Ovary (tissue), 10 donors: ENCODE measurements at places on chromosomes 12 and 14. TPM values are rescaled to one million over a fixed set of nuclear protein-coding genes. Genes with fewer than 3 reads are reported as not detected.

The E2F7 gene
- 0.43 TPM for total RNA-seq

The EMP1 gene
- 64.1 TPM for total RNA-seq

The PRB2 gene
- total RNA-seq: not detected

The HOXC10 gene
- 5.0 TPM for total RNA-seq

The RIPK3 gene
- 3.0 TPM for total RNA-seq

DNA sequence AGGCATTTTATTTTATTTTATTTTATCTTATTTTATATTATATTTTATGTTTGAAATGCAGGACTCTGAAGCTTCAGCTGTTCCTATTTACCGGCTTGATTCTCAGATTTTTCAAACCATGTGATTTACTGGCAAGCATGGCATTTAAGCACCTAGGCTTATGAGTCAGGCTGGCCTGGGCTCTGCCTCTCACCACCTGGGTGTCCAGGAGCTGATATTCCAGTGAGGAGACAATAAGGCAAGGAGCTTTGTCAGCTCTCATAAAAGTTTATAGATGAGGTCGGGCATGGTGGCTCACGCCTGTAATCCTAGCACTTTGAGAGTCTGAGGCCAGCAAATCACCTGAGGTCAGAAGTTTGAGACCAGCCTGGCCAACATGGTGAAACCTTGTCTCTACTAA is 2.1 kb downstream of the DAO start:
- H3K36me3 ChIP-seq: no peaks in the 10 kb centered on the region
- no peak for DNase-seq
- H3K27ac ChIP-seq: no peak overlapping the region
- H3K27me3 ChIP-seq: no peaks in the 10 kb centered on the region

DNA sequence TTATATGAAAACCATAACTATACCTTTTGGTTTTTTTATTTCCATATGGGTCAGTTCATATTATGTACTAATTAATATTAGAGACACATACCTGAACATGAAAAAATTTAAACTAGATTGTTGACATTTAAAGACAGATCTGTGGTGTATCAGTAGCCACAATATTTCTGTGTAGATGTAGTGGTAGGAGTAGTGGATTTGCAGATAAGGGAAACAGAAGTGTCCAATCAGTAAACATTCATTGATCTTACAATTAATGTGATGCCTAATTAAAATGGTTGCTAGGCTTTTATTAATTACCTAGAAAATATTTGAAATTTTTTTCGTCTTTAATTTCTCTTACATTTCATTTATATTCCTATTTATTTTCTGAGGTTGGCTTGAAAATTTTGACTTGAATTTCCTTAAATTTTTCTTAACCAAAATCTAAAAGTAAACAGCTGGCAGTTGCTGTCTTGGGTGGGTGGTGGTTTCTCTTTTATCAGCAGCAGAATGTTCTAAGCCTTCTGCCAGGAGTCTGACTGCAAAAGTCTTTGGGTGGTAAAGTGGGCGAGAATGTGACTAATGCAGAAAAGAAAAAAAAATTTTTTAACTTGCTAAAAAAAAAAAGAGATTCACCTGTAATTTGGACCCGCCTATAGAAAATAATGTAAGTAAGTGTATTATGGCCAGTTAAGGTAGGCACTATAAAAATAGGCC is 2.4 kb downstream of the FGFR1OP2 start:
- no peaks in the 10 kb centered on the region for H3K36me3 ChIP-seq
- H3K4me3 ChIP-seq: no peak overlapping the region
- no peak for DNase-seq
- peaks cover 5% of the 10 kb centered on the region for H3K4me1 ChIP-seq
- H3K27me3 ChIP-seq: no peaks in the 10 kb centered on the region
- H3K27ac ChIP-seq: no peak overlapping the region

DNA sequence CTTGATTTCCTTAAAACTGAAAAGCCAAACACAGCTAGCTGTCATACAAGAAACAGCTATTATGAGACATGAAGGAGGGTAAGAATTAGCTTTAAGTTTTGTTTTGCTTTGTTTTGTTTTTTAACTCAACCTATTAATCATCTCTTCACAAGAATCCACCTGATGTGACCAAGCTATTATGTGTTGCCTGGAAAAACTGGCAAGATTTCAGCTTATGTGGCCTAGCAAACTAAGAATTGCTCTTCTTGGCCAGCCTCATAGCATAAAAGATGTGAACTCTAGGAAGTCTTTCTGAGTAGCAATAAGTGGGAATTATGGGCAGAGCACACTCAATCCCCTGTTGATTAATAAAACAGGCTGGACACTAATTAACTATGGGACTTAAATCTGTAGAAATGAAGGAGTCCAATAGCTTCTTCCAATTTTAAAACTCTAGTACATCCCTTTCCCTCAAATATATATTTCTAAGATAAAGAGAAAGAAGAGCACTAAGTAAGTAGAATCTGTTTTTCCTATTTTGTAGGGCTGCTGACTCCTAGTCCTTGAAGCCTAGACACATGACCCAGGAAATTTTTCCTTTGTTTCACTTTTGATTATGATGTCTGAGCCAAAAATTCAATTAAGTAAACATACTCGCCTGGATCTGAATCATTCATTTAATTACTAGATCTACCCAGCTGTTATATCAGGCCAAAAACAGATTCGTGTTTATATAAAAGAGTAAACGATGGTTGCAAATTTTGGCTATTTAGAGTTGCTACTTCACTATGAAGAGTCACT is 75.7 kb downstream of the GTF2A1 start:
- no peaks in the 10 kb centered on the region for H3K36me3 ChIP-seq
- no peak overlapping the region for H3K4me3 ChIP-seq
- peaks cover 4% of the 10 kb centered on the region for H3K4me1 ChIP-seq
- no peak overlapping the region for H3K27ac ChIP-seq
- no peak for DNase-seq
- H3K27me3 ChIP-seq: no peaks in the 10 kb centered on the region

DNA sequence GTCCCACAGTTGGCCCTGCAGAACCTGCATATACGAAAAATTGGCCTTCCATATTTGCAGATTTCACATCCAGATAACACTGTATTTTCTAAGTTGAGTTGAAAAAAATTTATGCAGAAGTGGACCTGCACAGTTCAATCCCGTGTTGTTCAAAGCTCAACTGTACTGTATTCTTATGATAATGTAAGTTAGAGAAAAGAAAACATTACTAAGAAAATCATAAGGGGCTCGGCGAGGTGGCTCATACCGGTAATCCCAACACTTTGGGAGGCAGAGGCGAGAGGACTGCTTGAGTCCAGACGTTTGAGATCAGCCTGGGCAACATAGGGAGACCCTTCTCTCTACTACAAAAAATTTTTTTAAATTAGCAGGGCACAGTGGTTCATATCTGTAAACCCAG is 18.2 kb upstream of the SLC35E3 start:
- no peak overlapping the region for H3K4me3 ChIP-seq
- no peaks in the 10 kb centered on the region for H3K36me3 ChIP-seq
- DNase-seq: no peak
- H3K27ac ChIP-seq: no peak overlapping the region
- no peaks in the 10 kb centered on the region for H3K27me3 ChIP-seq

DNA sequence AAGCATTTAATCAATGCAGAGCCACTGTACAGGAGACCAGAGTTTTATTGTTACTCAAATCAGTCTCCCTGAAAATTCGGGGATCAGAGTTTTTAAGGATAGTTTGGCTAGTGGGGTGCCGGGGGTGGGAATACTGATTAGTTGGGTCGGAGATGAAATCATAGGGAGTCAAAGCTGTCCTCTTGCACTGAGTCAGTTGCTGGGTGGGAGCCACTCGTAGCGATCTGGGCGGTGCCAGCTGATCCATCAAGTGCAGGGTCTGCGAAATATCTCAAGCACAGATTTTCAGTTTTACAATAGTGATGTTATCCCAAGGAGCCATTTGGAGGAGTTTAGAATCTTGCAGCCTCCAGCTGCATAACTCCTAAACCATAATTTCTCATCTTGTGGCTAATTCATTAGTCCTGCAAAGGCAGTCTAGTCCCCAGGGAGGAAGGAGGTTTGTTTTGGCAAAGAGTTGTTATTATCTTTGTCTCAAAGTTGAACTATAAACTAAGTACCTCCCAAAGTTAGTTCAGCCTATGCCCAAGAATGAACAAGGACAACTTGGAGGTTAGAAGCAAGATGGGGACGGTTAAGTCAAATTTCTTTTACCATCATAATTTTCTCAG is 169.4 kb upstream of the PLEKHG7 start:
- no peaks in the 10 kb centered on the region for H3K27me3 ChIP-seq
- peaks cover 5% of the 10 kb centered on the region for H3K4me1 ChIP-seq
- no peaks in the 10 kb centered on the region for H3K36me3 ChIP-seq
- H3K27ac ChIP-seq: no peak overlapping the region
- no peak overlapping the region for H3K4me3 ChIP-seq

GRCh38 chr12:113620437-113620976 is 148.8 kb upstream of the LHX5 start:
- no peaks in the 10 kb centered on the region for H3K4me1 ChIP-seq
- H3K36me3 ChIP-seq: no peaks in the 10 kb centered on the region
- no peaks in the 10 kb centered on the region for H3K27me3 ChIP-seq
- H3K27ac ChIP-seq: no peak overlapping the region

GRCh38 chr12:104181313-104181712 is 34.3 kb upstream of the TXNRD1 start:
- no peaks in the 10 kb centered on the region for H3K36me3 ChIP-seq
- H3K4me3 ChIP-seq: no peak overlapping the region
- H3K27ac ChIP-seq: no peak overlapping the region
- DNase-seq: no peak

DNA sequence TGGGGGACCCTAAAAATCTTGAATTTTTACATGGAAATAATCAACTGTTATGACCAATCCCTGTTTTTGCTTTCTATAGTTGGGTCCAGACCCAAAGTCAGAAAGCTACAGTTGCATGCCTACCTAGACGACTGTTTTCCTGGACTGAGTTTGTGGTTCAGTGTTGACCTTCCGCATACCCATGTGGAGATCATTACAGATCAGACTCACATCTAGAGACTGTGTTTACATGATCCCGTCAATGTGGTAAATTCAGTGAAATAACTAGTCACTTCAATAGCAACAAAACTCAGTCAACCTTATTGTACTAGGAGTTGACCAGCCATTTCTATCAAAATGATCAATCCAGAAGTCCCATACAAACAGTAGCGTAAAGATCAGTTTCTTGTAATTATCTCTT is 257.6 kb downstream of the EGLN3 start:
- no peaks in the 10 kb centered on the region for H3K4me1 ChIP-seq
- H3K27me3 ChIP-seq: no peaks in the 10 kb centered on the region
- DNase-seq: no peak
- H3K4me3 ChIP-seq: no peak overlapping the region
- H3K36me3 ChIP-seq: no peaks in the 10 kb centered on the region
- no peak overlapping the region for H3K27ac ChIP-seq

DNA sequence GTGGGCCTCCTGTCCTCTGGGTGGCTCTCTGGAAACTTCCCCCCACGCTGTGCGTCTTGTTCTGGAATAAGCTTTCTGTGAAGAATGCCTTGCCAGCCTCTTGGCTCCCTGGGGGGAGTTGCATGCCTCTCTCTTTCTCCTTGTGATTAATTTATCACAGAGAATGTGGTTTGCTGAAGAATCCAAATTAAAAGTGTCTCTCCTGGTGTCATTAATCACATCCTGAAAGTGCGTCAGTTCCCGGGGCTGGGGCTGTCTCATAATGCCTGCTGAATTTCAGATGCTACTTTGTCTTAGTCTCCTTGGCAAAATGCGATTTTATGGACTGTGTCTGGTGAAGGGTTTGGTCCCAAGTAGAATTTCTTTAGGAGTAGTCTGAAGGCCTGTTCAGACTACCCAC is 787.7 kb upstream of the TMEM132C start:
- no peak for DNase-seq
- H3K4me3 ChIP-seq: no peak overlapping the region
- no peaks in the 10 kb centered on the region for H3K4me1 ChIP-seq
- no peak overlapping the region for H3K27ac ChIP-seq
- no peaks in the 10 kb centered on the region for H3K27me3 ChIP-seq
